ENCODE measurements at places on chromosomes 12 and 14.
A peak's percentile ranks its signal among the peaks of the same experiment; 100 is the strongest.

DNA sequence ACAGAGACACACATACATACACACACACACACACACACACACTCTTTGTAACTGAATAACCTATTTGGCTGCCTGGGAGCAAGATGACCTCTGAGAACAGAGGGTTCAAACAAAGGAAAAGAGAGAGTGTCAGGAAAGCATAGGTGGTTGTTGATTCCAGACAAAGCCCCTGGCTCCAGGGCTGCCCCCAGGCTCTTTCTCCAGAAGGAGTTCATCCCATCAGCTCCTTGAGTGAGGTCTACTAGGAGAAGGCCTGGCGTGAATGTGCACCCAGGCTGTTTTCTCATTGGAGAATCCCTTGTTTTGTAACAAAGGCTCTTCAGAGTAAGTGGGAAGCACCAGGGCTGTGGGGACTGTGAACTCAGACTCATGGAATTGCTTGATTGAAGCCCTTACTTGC lies 151.9 kb downstream of the EMP1 start:
- no peak for DNase-seq

DNA sequence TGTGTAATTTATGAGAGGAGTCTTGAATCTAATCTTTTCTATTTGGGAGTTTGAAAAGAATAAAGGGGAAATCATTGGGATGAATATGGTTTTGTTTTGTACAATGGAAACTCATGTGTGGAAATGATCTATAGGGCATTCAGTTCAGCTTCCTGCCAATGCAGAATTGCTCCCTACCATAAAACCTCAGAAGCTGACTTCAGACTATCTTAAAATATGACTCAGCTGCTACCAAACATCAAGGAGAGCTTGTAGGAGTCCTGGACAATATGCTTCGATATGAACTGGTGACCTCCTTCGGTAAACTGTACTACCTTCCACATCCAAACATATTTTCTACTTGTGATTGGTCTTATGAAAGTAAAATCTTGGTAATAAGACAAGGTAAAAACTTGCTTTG lies 160.6 kb downstream of the CAPZA3 start:
- peak; percentile 1 for DNase-seq

DNA sequence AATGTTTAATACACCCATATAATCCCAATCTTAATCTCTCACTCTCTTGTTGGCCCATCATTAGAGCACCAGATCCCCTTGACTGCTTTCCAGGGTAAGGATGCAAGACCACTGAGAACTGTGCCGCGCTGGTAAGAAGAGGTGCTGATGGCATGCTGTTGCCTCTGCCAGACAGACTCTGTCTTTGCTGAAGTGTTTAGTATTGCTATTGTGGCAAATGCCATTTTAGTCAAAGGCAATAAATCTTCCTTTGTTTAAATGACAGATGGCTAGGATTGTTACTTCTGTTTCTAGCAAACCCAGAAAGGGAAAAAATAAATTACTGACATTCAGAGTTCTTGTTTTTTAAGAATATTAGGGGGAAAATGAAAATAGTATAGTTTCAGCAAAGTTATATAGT lies 152.3 kb downstream of the MON2 start:
- DNase-seq, result no peak

GRCh38 chr12:97267594-97268202 lies 194.9 kb upstream of the RMST start:
- DNase-seq, result no peak

DNA sequence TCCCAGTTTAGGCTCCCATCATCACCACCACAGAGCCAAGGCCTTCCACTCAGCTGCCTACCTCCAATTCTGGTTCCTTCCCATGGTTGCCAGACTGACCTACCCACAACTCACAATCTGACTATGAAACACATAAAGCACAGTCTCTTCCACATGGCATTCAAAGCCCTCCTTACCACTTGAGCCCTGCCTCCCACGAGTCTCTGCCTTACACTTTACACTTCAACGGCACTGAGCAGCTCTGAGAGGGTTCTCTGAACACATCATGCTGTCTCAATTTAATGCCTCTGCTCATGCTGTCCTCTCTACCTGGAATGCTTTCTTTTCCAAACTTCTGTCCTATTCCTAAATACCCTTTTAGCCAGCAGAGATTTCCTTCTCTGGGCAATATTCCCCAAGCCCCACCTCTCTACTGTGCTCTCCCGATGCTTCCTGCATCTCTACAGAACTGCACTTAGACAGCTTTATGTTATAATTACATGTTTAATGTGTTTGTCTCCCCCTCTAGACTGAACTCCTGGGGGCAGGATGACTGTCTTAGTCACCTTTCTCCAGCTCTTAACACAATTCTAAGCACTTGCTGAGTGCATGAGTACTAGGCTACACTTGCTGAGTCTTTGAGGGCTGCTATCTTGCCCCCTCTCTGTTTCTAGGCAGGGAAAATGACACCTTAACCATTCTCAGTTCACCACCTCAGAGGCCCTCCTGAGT lies 23.5 kb downstream of the FMNL3 start:
- DNase-seq, result no peak

Data from foreskin keratinocyte (primary cell).